ENCODE measurements at places on chromosomes 3 and 15.

GRCh38 chr3:56456117-56456516 lies 12.2 kb downstream of the ERC2 start:
- no peak for DNase-seq

- DNase-seq, result no peak
These were observed 18.9 kb upstream of the ATP8B4 start for GRCh38 chr15:50137893-50138292.

DNA sequence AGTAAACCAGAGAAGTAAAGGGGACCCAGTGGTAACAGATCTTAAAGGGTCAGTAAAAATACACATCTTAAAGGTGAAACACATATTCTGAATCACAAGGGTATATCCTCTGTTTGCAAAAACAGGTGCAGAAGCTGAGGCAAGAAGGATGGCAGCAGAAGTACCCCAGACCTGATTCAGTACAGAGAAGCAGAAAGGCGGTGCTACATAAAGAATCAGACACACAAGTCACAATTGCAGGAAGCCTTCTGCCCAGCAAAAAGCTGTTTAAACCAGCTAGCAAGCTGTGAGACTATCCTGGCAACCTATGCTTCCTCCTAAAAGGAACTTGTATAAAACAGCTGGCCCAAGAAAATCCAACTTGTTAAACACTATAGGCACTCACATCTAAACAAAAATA lies 49.4 kb downstream of the ZNF280D start:
- DNase-seq, result no peak

- no peak for DNase-seq
These were observed 1.4 kb downstream of the CRTAP start for GRCh38 chr3:33115024-33115768.

DNA sequence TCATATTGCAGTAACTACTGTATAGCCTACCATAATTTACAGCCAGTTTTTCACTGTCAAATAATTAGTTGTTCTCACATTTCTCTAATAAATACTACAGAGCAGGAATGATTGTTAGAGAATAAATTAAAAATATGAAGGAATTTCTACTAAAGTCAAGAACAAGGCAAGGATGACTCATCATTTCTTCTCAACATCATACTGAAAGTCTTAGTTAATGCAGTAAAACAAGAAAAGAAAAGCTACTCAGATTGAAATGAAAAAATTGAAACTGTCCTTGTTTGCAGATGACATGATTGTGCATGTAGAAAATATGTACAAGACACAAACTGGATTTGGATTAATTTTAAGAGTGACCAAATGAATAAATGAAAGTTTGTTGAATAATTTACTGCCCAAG lies 608.2 kb downstream of the NSUN3 start:
- no peak for DNase-seq

- DNase-seq, result no peak
These were observed 496.0 kb upstream of the THBS1 start for GRCh38 chr15:39084674-39085530.

- no peak for DNase-seq
These were observed 2.1 kb upstream of the RYK start for GRCh38 chr3:134252766-134253165.

DNA sequence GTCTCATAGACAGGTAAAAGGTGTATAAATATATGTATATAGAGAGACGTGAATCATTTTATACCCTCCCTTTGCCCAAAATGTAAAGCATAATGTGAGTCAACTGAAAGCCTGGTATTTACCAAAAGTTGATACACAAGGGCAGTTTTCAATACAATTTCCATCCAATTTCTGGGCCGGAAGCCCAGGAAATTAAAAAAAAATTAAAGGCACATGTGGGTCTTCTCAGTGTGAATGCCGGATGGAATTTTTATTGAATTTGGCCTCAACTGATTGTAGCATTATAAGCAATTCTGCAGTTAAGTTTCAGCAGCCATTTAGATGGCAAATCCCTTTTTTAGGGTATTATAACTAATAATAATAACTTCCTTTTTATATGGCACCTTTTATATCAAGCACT lies 3.3 kb upstream of the CNTN3 start:
- peak; percentile 49 for DNase-seq

DNA sequence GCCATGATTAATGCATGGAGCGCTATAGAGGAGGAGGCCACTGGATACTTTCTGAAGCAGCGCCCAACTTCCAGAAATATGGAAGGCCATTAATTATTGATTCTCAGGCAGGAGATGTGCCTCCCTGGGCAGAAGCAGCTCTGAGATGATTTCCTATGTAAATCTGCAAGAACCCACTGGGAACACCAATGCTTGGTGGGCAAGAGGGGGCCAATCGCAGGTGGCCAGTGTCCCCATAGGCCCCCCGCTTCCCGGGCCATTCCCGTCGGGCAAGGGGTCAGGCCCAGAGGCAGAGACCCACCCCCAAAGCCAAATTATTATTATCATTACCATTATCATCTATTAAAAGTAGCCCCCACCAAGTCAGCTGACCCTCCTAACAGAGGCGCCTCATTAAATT lies 288.0 kb upstream of the TLE3 start:
- no peak for DNase-seq

- peak; percentile 41 for DNase-seq
These were observed 38.6 kb downstream of the MGA start for GRCh38 chr15:41698779-41699178.

GRCh38 chr3:5019411-5020241 lies 40.4 kb downstream of the BHLHE40 start:
- no peak for DNase-seq

- DNase-seq, result no peak
These were observed 6.7 kb upstream of the CMTM7 start for GRCh38 chr3:32384938-32385337.

- DNase-seq, result no peak
These were observed 1.6 kb upstream of the PLOD2 start for GRCh38 chr3:146162561-146162960.

DNA sequence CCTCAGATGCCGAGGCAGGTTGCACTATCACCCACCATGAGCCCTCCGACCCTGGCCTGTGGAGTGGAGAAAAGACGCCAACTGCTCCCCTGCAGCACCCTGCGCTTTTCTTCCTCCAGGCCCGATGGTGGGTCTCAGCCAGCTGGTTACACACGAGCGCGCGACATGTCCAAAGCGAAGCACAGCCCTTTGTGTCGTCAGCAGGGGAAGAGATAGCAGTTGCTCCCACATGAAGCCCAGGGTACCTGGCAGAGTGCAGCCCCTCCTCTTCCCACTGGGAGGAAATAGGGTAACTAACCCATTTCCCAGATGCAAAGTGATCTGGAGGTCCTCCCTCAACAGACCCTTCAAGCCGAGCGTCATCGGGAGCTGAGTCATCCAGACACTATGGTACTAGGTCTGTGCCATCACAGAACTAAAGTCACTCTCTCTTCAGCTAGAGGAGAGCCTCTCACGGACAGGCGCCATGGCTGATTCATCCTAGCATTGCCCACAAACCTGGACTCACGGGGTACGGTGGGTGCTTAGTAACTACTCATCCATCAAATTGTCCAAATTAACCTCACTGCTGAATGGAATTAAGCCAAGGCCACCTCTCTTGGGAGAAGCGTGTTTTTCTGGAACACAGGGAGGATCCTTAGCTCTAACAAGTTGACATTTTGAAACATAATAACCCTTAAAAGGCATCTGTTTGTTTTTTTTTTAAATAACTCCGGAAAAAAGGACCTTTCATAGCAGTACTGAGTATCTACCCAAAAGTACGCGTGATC lies 45.2 kb upstream of the BDH1 start:
- no peak for DNase-seq

DNA sequence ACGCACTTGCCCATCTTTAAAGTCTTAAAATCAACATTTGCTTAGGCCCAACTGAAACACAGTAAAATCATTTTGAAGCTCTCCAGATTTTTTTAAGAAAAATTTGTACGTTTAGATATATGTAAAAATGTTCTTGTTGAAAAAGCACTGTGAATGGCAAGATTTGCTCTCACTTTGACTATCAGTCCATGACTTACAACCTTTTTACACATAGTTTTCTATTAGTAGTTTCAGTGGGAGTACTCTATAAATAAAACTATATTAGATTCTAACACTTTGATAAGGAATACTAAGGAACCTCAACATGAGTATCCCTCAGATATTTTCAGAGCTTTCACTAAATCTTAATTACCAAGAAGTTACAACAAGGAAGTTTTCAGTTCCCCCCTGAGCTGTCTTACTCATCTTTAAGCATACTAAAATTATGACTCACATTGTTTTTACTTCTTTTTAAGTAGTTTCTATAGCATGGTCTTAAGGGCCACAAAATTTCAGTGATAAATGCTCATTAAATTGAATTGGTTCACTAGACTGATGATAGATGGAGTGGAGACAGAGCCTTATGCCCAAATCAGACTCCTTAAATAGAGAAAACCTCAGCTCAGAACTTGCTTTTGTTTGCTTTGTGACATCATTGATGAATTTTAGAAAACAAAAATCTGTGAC lies 31.6 kb upstream of the RAP2B start:
- peak; percentile 59 for DNase-seq

DNA sequence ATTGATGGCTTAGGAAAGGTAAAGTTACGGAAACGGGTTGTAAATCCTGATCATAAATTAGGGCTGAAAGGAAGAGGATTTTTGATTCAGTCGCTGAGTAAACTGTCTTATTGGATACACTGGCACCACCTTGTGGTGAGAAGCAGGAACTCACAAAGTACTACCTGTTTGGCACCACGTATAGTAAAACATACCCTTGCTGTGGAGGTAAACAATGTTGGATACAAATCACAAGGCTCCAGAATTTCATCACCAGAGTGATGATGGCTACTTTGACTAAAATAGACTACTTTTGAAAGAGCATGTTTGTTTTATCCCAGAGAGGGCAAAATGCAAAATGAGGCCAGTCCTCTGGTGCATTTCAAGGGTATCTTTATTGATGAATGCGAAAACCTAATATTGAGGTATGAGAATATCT lies 216.9 kb downstream of the IGSF11 start:
- no peak for DNase-seq

- DNase-seq, result no peak
These were observed 347.3 kb downstream of the CNTN3 start for GRCh38 chr3:74267131-74267530.

- no peak for DNase-seq
These were observed 225.6 kb upstream of the UBE2E1 start for GRCh38 chr3:23580096-23580713.

GRCh38 chr3:171125010-171125409 lies 98.5 kb upstream of the SLC2A2 start:
- DNase-seq, result no peak

GRCh38 chr15:96470681-96471310 lies 140.3 kb downstream of the NR2F2 start:
- no peak for DNase-seq

GRCh38 chr3:161989012-161989411 lies 492.4 kb downstream of the OTOL1 start:
- no peak for DNase-seq

GRCh38 chr15:49466119-49466518 lies 43.1 kb downstream of the FGF7 start:
- DNase-seq, result no peak

DNA sequence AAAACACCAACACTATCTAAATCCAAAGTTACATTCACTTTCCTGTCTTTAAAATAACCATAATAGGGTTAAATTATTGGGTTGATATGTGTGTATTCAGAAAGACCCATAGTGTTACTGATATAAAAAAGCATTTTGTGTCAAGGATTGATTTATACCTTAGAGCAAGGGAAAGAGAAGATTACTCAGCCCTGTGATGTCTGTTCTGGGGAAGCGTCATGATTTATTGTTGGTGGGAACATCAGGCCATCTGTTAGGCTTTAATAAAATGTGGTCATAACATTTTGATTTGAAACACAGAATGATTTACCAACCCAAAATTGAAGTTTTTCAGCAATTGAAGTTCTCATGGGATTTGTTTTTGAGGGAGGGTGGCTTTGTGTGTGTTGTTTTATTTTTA lies 33.2 kb downstream of the SIDT1 start:
- no peak for DNase-seq

- DNase-seq, result no peak
These were observed 2.5 kb downstream of the APPL1 start for GRCh38 chr3:57230006-57230405.

- DNase-seq, result no peak
These were observed 525.1 kb downstream of the PDCD6IP start for GRCh38 chr3:34323517-34323916.

DNA sequence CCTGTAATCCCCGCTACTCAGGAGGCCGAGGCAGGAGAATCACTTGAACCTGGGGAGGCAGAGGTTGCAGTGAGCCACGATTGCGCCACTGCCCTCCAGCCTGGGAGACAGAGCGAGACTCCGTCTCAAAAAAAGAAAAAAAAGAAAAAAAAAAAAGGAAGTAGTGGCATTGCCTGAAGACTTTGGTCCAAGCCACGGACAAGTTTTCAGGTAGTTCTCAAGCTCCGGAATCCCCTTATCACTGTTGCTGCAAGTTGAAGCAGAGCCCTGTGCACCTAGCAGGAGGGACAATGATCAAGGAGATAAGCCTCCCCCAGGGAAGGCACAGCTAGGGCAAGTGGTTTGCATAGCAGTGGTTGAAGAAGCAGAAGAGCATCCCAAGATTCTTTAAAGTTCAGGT lies 97.6 kb downstream of the MEX3B start:
- DNase-seq, result no peak

GRCh38 chr3:128276577-128277183 lies 123.4 kb downstream of the EEFSEC start:
- no peak for DNase-seq

- DNase-seq, result no peak
These were observed 144.4 kb downstream of the DNAJB8 start for GRCh38 chr3:128322030-128323022.

DNA sequence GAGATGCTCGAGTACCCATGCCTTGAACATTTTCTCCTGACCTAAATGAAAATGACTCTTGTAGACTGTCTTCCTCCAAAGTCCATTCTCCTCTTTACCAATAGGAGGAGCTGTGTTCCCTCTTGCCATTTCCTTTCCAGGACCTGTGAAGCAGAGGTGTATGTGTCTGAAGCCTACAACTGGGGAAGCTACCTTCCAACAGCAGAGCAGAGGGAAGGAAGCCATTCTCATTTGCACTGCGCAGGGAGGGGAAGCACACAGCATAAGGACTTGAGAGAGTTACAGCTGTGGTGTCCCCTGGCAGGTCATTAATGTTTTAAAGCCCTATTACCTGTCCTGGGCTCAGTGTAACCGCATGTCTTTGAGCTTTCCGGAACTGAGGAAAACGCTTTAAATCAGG lies 38.7 kb downstream of the HSPBAP1 start:
- DNase-seq, result no peak

GRCh38 chr15:78370013-78370412 lies 29.9 kb downstream of the CRABP1 start:
- DNase-seq, result no peak

GRCh38 chr3:20658491-20658890 lies 472.5 kb upstream of the SGO1 start:
- no peak for DNase-seq

DNA sequence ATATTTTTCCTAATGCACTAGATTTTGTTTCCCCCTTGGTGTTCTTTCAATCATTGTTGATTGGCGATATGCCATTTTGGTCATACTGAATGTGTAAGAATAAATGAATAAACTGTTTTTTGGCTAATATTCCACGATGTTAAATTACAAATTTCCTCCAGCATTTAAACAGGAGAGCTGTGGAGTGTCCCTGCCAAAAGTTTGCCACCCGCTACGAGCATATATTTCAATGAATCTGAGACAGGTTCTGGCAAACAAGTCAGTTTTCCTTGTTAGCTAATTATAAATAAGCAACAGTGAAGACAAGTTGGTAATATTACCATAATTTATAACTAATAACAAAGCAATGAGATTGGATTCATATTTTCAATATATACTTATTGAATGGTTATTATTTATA lies 777.6 kb downstream of the ROBO1 start:
- DNase-seq, result no peak

GRCh38 chr3:58184309-58184981 lies 26.3 kb downstream of the DNASE1L3 start:
- no peak for DNase-seq

GRCh38 chr3:4410606-4411005 lies 56.5 kb downstream of the SUMF1 start:
- no peak for DNase-seq

All from fibroblast of skin of left biceps (primary cell).